M059J (cell line): ENCODE measurements at places on chromosomes 7 and 10. TPM values are rescaled to one million over a fixed set of nuclear protein-coding genes. Genes with fewer than 3 reads are reported as not detected.
A peak's percentile ranks its signal among the peaks of the same experiment; 100 is the strongest.

GRCh38 chr7:11489280-11489679 lies 342.7 kb downstream of the THSD7A start:
- DNase-seq, result no peak

DNA sequence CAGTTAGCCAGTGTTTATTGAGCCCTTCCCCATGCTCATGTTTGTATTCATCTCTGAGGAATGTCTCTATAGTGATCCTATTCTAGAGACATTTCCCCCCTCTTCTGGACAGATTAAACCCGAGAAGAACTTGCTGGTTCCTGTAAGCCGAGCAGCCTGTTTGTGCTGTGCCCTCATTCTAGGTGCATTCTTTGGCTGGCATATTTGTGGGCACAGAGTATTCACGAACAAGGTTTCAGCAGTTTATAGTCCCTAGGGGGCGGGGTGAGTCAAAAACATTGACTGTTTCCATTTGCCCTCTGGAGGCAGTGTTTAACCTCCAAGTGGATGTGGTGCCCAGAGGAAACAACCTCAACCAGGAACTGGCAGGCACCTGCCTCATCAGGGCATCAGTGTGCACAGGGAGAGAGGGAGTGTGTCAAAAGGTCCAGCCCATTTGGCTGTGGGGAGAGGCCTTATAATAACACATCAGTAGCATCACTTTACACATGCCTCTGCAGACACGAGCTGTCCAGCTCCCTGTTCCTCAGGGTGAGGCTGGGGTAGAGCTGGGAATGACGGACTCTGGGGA lies 273.3 kb upstream of the LRGUK start:
- DNase-seq, result peak; percentile 99

- DNase-seq, result no peak
These were observed 74.5 kb downstream of the LRMDA start for GRCh38 chr10:75505840-75506506.

- no peak for DNase-seq
These were observed 45.7 kb downstream of the SEMA3C start for GRCh38 chr7:80873140-80873539.

GRCh38 chr10:113002449-113002777 lies 52.4 kb downstream of the TCF7L2 start:
- DNase-seq, result no peak

DNA sequence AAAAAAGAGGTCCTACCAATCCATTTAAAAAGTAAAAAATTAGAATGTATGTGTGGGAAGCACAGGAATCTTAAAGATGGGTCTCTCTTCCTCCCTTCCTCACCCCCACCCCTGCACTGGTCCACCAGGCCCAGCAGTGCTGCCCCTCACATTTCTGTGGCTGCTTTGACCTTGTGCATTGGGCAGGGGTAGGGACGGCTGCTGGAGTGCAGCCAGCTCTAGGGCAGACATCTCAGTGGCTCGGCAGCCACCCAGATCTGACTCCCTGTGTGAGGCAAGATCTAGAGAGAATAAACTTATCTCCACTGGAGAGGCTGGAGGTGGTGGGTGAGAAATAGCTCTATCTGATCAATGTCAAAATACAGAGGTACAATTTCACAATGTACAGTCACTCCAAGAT lies 6.7 kb downstream of the FAM180A start:
- DNase-seq, result no peak

DNA sequence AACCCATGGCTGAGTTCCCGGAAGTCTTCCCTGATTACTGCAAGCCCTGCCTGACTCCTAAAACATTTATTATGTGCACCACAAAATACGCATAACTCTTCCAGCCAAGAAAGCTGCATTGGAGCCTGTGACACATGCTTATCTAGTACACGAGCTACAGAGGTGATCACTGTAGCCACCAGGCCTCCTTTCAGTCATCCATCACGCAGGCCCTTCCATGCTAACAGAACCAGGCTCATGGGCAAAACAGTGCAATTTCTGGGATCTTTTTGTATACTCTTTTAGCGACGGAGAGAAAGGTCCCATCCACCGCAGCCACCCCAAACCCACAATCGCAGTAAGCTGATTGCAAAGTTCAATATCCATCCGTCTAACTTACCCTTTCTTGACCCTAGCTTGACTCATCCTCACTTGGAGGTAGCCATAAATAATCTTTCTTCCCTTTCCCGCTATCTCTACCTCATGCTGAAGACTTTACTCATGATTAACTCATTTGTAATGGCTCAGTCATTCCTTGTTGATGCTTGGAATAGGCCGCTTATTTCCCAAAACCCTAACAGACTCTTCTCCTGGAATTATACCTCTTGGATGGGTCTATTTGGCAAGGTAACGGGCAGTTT lies 1203.5 kb downstream of the TYW1 start:
- peak; percentile 86 for DNase-seq

DNA sequence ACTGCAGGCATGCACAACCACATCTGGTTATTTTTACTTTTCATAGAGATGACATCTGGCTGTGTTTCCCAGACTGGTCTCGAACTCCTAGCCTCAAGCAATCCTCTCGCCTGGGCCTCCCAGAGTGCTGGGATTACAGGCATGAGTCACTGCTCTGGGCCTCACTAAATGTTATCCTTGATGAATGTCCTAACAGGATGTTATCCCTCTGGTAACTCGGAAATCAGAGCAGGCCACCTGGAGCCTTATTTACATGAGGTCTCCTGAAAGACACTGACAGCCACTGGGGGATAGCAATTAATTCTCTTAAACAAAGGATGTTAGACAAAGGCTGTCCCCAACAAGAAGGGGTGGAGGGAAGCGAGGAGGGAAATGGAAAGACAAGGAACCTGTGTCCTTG lies 4.5 kb upstream of the ZNF438 start:
- peak; percentile 60 for DNase-seq

Gene LIPF
- not detected in 2 replicates for total RNA-seq

Gene MORN4
- 3.8 and 5.9 TPM in 2 replicates for total RNA-seq

Gene NKX2-3
- total RNA-seq, result 0.12 TPM in 1 of 2 replicates, not detected in the other
